Stimulated activated naive CD4-positive, alpha-beta T cell treated with Interleukin-2 at 50 U/mL for 16 hours (primary cell): ENCODE measurements at places on chromosomes 7 and 10.

DNA sequence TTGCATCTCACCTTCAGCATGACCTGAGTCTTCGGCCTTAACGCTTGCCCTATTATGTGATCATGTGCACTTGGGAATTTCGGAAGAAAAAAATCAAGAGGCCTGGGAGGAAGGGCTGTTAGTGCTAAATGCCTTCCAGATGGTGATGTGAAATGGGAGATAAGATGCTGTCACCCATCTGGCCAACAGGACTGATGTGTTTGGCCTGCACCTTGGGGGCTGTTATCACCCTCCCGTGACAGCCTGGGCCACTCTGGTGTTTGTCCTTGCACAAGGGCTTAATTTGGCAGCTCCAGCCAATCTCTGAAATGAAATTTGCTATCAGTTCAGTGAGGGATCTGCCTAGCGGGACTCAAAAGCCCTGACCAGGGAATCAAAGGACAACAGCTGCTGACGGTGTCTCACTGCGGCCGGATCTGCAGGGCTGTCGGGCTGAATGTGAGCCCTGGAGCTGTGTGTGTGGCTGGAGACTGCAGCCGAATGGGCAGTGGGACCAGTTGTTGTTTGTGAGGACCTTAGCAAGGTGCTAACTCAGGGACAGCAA, 131.4 kb upstream of the BTBD16 start:
- DNase-seq = no peak

DNA sequence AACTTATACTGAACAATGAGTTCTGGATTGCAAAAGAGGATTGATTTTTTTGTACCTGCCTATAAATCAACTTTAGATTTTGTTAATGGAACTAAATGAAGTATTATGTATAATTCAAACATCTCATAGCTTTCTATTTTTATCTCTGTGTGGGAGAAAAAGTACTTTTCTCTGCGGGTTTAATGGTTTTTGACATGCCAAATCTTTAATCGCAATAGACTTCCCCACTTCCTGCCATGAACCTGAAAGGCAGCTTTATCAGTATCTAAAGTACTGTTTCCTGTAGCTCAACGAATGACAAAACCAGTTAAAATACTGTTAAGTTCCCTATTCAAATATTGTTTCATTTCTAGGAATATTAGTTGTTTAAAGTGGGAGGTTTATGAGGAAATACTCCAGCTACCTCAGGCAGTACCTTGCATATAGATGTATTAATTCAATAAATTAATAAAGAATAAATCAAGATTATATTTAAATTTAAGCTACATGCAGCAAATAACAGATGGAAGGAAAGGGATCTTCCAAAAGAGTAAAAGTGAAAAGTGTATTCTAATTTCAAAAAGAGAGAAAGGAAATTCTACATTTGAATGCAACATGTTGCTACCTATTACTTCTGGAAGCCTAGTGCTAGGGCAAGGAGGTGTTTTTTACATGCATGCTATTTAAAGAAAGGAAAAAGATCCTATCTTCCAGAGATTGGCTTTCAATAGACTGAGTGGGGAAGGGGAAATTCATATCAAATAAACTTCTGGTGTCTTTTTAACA, 75.9 kb downstream of the SVOPL start:
- no peak for DNase-seq

GRCh38 chr10:122286867-122287266, 15.8 kb downstream of the BTBD16 start:
- no peak for DNase-seq

- no peak for DNase-seq
Measured at GRCh38 chr10:123042708-123043408, 34.1 kb downstream of the ACADSB start.

DNA sequence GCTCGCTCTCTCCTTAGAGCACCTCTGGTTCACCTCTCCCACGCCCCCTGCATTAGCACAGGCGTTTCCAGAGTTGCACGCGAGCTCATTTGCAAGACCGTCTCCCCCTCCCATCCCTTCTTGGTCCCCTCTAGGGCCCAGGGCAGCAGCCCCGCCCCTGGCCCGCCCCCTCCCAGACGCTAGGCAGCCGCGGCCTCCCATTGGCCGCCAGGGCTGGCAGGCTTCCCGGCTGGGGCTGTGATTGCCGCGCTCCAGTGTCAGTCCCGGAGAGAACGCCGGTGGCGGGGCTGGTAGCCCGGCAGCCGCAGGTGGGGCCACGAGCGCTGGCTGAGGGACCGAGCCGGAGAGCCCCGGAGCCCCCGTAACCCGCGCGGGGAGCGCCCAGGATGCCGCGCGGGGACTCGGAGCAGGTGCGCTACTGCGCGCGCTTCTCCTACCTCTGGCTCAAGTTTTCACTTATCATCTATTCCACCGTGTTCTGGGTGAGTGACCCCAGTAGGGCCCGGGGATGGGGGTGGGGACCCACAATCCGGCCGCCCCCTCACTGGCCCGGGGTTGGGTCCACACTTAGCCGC, at the start of gene TSPAN15:
TSPAN15 (plus strand) TSS at position 257 of the 575 bp plus-strand sequence; CDS start at position 387, 130 bp downstream.
- peak; percentile 81 for DNase-seq

- no peak for DNase-seq
Measured at GRCh38 chr10:59073456-59074053, 102.9 kb upstream of the PHYHIPL start.

DNA sequence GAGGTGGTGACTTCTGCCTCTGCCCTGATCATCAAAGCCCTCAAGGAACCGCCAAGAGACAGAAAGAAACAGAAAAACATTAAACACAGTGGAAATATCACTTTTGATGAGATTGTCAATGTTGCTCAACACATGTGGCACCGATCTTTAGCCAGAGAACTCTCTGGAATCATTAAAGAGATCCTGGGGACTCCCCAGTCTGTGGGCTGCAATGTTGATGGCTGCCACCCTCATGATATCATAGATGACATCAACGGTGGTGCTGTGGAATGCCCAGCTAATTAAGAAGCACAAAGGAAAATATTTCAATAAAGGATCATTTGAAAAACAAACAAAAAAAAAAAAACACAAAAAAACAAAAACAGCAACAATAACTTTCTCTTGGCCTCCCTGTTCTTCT, 59.5 kb upstream of the TOMM7 start:
- no peak for DNase-seq

DNA sequence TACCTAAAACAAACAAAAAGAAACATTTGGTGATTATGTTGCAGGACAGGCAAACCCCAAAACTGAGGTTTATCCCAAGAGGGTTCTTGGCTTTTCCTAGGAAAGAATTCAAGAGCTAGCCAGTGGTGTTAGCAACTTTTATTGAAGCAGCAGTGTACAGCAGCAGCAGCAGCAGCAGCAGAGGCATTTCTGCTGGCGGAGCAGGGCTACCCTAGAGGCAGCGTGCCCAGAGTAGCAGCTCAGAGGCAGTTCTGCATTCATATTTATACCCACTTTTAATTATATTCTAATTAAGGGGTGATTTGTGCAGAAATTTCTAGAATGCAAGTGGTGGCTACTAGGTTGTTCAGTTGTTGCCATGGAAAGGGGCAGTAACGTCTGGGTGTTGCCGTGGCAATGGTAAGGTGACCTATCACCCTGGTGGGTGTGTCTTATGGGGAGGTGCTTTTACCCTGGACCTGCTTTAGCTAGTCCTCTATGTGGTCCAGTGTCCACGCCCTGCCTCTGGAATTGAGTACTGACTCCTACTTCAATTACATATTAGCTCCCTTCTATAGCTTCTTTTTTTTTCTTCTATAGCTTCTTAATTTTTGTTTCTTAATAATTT, 53.9 kb downstream of the VCL start:
- DNase-seq = no peak

DNA sequence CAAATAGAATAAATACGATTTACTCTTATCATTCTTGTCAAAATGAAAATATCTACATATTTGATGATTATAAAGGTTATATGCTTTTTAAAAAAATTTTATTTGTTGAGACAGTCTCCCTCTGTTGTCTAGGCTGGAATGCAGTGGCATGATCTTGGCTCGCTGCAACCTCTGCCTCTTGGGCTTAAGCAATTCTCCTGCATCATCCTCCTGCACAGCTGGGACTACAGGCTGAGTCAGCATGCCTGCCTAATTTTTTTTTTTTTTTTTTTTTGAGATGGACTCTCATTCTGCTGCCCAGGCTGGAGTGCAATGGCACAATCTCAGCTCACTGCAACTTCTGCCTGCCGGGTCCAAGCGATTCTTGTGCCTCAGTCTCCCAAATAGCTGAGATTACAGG, 48.9 kb downstream of the PUS7 start:
- no peak for DNase-seq

- DNase-seq = no peak
Measured at GRCh38 chr10:91996266-91996665, 72.7 kb downstream of the BTAF1 start.

DNA sequence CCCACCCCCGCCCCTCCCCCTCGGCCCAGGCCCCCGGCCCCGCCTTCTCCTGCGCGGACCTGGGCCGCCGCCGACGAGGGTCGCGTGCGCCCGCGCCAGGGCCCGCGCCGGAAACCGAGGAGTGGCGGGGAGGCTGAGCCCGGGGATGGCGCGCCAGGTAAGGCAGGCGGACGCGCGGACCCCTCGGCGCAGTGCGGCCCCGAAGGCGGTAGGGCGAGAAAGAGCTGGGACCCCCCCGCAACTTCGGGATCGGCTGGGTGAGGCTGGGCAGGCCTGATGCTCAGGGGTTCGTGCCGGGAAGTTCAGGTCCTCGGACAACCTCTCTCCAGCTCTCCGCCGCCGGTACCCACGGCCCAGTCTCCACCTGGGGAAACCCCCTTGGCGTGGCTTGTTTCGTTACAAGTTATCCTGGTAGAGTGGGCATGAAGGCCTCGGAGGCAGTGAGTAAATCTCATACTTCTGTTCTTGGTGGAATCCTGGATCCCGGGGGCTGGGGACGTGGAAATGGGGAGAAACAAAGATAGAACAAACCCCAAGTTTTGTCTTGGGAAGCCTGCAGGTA, 58.4 kb downstream of the ZNF467 start:
- DNase-seq = peak; percentile 48

- no peak for DNase-seq
Measured at GRCh38 chr7:120877701-120878100, 19.8 kb upstream of the TSPAN12 start.

DNA sequence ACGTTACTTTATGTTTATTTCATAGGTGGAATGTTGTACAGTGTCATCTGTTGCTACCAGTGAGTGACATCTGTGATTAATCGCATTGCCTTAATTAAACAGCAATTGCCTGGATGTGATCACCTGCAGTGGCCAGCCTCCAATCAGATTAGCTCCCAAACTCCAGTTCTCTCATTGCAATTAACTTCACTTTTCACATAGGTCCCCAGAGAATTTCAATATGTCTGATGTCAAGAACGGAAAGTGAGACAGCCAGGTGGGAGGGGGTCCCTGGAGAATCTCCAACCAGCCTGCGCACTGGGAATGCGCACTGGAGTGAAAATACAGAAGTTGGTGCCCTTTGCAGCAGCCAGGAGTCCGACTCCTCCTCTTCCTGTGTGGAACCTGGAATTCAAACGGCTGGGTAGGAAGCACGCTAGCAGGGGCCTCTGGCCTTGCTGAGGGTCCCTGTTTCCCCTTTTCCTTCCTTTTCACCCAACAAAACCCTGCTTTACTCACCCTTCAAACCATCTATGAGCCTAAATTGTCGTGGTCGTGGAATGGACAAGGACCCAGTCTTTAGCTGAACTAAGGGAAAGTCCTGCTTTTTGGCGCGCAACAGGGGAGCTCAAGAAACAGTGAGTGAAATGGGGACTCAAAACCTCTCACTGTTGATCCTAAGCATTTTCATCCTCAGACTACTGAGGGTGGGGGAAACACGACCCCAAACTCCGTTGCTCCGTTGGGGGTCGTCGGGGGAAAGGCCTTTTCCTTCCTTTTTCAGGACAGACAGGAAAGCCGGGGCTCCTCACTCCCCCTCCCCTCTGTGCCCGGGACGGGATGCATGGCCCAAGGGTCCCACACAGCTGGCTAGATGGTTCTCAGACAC, 1355.5 kb upstream of the LRRTM3 start:
- no peak for DNase-seq

- no peak for DNase-seq
Measured at GRCh38 chr10:92690915-92691590, 1.3 kb downstream of the HHEX start.

DNA sequence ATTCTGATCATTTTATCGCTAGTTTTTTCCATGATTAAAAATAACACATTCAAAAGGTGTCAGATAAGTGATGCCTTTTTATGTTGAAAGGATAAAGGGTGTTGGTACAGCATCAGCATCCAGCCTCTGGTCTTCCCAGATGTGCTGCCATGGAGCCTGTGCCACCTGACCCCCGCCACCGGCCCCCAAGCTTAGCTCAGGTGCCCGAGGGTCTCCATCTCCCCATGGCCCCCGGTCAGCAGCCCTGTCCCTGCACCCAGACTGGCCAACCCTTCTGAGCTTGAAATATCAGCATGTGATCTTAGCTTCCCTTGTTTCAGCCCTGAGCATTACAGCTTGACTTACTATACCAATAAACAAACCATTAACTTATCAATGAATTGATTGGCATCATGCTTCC, 24.6 kb downstream of the PFKP start:
- no peak for DNase-seq

- DNase-seq = no peak
Measured at GRCh38 chr10:77077316-77077945, 560.2 kb downstream of the KCNMA1 start.

- no peak for DNase-seq
Measured at GRCh38 chr10:132681858-132682755, 103.8 kb downstream of the NKX6-2 start.

DNA sequence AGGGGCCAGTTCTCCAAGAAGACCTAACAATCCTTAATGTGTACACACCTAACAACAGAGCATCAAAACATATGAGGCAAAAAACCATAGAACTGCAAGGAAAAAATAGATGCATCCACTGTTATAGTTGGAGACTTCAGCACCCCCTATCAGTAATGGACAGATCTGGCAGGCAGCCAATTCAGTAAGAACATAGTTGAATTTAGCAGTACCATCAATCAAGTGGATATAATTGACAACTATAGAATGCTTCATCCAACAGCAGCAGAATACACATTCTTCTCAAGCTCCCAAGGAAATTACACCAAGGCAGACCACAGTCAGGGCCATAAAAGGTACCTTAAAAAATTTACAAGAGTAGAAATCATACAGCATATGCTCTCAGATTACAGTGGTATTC, 42.2 kb downstream of the POLL start:
- no peak for DNase-seq

- no peak for DNase-seq
Measured at GRCh38 chr7:158166386-158167340, 421.0 kb downstream of the PTPRN2 start.

DNA sequence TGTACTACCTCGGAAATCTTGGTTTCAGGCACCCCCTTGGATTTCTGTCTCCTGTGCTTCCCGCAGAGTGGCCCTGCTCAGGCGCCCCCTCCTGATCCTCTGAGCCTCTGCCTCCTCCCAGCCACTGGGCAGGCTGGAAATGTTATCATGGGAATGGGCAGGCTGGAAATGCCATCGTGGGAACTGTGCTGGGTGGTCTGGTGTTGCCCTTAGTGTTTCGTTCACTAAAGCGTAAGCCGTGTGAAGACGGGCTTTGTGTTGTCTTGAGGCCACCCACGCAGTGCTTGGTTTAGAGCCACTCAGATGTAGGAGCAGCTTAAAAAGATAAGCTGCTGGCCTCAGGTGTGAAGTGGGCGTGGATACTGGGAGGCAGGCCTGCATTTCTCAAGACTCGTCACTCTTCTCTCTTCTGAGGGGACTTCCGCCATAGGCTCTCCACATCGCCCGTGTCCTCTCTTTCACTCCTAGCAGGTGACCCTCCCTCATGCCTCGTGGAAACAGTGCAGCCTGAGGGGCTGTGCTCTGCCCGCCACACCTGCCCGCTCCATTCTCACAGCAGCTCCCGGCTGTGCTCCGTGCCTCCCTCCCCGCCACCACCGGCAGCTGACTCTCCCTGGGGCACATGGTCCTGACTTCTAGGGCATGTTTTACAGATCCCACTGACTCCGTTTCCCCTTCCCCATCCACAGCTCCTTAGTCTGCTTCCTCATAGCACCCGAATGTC, 28.5 kb downstream of the PPP2R2D start:
- no peak for DNase-seq

- DNase-seq = no peak
Measured at GRCh38 chr10:107104026-107104652, 60.4 kb downstream of the SORCS1 start.
